ENCODE measurements at places on chromosomes 12 and 14. TPM values are rescaled to one million over a fixed set of nuclear protein-coding genes. Genes with fewer than 3 reads are reported as not detected.

Gene LRFN5
- not detected for total RNA-seq

- no peak for DNase-seq
Measured at GRCh38 chr12:49296836-49297694, 2.1 kb downstream of the PRPH start.

GRCh38 chr12:120466560-120467315 is 2.8 kb downstream of the SRSF9 start:
- DNase-seq: peak; percentile 38

- DNase-seq: peak; percentile 46
Measured at GRCh38 chr12:47870175-47870781, 34.5 kb downstream of the VDR start.

Gene ZDHHC22
- not detected for total RNA-seq
